Fibroblast of lung (primary cell): ENCODE measurements at places on chromosomes 12 and 14. TPM values are rescaled to one million over a fixed set of nuclear protein-coding genes. Genes with fewer than 3 reads are reported as not detected.

GRCh38 chr12:100555722-100556121 is 17.8 kb upstream of the GAS2L3 start:
- peak; percentile 71 for DNase-seq

DNA sequence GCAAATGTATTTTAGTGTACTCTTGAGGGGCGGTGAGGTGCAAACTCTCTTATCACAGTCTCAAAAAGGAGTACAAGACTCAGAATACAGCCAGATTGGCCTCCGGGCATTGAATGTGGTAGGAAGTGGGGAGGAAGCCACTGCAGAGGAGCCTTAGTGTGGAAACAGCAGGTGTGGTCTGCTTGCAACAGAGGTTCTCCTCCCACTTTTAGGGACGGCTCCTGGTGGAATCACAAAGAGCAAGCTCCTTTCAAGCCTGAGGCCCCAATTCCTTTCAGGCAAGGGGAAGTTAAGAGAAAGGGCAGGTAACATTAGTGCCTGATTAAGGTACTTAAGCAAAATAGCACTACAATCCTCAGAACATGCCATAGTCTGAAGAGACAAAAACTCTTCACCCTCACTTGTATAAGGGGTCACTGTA is 23.7 kb upstream of the SLC2A3 start:
- no peak for DNase-seq

GRCh38 chr12:81208187-81208911 is 130.5 kb downstream of the ACSS3 start:
- peak; percentile 25 for DNase-seq

DNA sequence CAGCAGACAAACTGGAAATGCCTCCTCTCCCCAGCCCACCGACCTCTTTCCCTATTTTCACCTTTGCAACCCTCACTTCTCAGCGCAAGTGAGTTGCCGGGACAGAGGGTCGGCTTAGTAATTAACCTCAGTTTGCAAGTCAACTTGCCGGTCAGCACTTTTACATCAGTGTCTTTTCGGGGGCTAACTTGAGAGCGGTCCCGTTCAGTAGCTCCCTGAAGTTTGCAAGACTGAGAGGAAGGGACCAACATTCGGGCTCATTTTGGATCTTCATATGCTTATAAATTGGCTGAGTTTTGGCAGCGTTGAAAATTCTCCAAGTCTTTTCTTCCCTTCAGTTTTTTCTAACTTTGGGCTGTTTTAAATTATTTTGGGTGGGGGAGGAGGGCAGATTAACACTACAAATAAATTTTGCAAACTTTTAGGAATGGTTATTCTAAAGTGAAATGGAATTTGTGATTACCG is 846 bp downstream of the BRMS1L start:
- no peak for DNase-seq

SYCP3 gene
- 0.17 and 0.26 TPM in 2 replicates for total RNA-seq

RNF10 gene
- total RNA-seq, result 93.0 and 174 TPM in 2 replicates
